ENCODE measurements at places on chromosomes 1 and 21.
A peak's percentile ranks its signal among the peaks of the same experiment; 100 is the strongest.

DNA sequence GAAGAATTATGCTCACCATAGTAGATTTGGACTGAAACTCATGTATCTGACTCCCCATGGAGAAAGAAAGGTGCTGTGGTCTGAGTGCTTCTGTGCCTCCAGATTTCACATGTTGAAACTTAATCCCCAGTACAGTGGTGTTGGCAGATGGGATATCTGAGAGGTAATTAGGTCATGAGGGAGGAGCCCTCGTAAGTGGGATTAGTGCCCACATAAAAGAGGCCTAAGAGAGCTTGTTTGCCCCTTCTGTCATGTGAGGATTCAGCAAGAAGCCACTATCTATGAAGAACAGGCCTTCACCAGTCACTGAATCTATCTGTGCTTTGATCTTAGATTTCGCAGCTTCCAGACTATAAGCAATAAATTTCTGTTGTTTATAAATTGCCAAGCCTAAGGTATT lies 150.1 kb downstream of the PLPP3 start:
- no peak for DNase-seq

GRCh38 chr1:173255214-173255813 lies 48.2 kb upstream of the TNFSF4 start:
- peak; percentile 35 for DNase-seq

DNA sequence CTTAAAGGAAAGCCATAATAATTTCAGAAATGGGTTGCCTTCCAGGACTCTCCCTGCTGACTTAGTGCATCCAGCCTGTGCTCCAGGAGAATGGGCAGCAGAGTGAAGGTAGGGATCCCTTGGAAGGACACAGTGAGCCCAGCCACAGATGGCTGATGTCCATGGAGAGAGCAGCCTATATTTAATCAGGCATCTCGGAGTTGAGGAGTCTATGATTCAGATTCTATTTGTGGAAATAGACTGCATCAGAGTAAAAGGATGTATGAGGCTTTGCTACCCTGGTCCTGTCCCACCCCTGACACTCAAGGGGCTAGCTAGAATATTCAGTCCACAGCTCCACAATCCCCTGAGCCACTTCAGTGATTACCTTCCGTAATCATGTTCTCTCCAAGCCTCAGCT lies 43.8 kb upstream of the PBX1 start:
- no peak for DNase-seq

DNA sequence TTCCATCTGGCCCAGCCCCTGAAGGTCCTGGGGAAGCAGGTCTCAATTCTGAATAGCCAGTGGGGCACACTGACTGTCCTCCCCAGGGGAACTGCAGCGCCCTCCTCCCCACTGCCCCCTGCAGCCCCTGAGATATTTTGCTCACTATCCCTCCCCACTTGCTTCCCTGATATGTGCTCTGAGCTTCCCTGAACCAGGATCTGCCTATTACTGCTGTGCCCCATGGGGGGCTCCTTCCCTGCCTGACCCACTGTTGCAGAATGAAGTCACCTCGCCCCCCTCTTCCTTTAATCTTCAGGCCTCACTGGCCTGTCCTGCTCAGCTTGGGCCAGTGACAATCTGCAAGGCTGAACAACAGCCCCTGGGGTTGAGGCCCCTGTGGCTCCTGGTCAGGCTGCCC lies 89.8 kb downstream of the PTPRU start:
- no peak for DNase-seq

DNA sequence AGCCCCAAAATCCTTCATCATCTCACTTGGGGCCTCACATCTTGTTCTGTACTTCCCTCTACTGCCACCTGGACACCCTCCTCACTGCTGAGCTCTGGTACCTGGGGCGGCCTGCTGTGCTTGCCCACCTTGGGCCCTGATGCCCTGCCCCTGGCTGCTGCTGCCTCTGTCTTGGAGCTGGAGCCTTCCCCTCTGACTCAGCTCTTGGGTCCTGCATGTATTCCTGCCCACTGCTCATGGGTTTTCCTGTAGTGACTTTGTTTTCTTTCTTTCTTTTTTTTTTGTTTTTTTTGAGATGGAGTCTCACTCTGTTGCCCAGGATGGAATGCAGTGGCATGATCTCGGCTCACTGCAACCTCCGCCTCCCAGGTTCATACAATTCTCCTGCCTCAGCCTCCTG lies 37.5 kb downstream of the TRAPPC10 start:
- no peak for DNase-seq

DNA sequence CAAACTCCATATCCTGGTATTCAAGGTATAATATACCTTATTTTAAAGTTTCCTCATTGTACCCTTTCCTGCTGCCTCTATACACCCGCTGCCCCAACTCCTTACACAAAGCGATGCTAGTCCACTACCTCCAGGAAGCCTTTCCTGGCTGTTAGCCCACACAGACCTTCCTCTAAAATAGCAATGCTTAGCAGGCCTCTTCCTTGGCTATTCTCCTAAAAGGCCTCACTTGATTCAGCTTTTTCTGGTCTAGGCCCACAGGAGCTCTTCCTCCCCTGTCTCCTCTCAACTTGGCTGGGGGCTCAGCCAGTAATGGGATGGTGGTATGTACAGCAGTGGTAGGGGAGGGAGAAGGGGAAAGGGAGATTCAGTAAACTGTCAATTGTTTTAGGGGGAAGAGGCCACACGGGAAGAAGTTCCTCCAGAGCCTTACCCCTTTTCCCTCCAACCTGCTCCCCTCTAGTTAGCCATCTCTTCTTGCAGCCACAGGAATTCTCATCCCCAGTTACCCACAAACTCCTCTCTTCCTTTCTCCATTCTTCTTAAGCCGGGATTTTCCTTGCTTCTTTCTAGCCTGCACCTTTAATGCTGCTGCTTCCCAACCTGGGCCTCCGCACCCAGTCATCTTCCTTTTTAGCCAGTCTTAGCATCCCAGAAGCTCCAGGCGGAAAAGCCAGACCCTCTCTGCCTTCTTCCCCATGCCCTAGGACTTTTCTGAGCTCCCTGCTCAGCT lies 2.6 kb downstream of the LRRC41 start:
- no peak for DNase-seq

DNA sequence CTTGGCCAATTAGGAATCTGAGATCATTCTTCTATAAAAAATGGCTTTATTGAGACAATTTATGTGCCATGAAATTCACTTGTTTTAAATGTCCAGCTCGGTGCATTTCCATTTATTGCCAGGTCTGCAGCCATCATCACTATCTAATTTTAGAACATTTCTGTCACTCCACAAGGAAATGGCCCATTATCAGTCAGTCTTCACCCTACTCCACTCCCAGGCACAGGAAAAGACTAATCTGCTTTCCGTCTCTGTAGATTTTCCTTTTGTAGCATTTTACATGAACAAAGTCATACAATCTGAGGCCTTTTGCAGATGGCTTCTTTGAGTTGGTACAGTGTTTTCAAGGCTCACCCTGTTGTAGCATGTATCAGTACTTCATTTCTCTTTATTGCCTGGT lies 27.2 kb downstream of the KIF26B start:
- DNase-seq, result no peak
